ENCODE measurements at places on chromosomes 6 and 20.
A peak's percentile ranks its signal among the peaks of the same experiment; 100 is the strongest.

DNA sequence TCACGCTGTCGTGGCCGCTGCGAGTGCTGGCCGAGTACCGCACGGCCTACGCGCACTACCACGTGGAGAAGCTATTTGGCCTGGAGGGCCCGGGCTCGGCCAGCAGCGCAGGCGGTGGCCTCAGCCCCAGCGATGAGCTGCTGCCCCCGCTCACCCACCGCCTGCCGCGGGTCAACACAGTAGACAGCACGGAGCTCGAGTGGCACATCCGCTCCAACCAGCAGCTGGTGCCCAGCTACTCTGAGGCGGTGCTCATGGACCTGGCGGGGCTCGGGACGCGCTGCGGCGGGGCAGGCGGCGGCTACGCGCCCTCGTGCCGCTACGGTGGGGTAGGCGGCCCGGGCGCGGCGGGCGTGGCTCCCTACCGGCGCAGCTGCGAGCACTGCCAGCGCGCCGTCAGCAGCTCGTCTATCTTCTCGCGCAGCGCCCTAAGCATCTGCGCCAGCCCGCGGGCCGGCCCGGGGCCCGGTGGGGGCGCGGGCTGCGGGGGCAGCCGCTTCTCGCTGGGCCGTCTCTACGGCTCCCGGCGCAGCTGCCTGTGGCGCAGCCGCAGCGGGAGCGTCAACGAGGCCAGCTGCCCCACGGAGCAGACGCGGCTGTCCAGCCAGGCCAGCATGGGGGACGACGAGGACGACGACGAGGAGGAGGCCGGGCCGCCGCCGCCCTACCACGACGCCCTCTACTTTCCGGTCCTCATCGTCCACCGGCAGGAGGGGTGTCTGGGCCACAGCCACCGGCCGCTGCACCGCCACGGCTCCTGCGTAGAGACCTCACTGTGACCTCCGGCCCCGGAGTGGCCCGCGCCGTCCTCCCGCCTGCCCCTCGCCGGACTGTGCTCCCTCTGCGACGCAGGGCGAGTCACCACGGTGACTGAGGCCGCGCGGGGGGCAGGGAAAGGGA lies 5.7 kb downstream of the TMEM151B start:
- DNase-seq, result peak; percentile 44

DNA sequence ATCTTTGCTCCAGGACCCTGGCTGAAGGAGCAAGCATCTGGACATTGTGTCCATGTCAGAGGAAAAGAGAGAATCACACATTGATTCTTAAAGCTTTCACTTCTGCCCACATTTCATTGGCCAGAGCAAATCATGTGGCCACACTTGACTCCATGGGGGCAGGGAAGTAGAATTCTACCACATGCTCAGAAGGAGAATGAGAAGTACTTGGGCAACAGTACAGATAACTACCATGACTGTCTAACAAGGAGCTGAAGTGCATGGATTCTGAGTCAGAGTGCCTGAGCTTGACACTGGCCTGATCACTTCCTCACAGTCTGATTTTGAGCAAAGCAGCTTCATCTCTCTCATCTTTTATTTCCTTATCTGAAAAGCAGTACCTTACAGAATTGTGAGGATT lies 38.6 kb downstream of the GHRH start:
- no peak for DNase-seq

GRCh38 chr20:49786196-49786595 lies 26.4 kb upstream of the SLC9A8 start:
- DNase-seq, result no peak

GRCh38 chr6:167296293-167296690 lies 5.2 kb downstream of the UNC93A start:
- DNase-seq, result no peak

DNA sequence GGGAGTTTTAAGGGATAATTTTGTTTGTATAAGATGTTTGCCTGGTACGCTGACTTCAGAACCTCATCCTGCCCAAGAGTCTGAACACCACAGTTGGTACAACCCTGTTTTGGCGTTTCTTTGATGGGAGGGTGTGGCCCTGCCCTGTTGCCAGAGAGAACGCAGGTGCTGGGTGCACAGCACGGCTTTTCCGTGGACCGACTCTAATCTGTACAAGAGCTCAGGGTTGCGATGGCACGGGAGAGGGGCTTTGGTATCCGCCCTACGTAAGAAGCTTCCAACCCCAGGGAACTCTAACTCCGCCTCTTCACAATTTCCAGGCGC lies 1.3 kb downstream of the CYP24A1 start:
- DNase-seq, result no peak

GRCh38 chr6:1215023-1215422 lies 96.9 kb upstream of the FOXQ1 start:
- DNase-seq, result no peak

DNA sequence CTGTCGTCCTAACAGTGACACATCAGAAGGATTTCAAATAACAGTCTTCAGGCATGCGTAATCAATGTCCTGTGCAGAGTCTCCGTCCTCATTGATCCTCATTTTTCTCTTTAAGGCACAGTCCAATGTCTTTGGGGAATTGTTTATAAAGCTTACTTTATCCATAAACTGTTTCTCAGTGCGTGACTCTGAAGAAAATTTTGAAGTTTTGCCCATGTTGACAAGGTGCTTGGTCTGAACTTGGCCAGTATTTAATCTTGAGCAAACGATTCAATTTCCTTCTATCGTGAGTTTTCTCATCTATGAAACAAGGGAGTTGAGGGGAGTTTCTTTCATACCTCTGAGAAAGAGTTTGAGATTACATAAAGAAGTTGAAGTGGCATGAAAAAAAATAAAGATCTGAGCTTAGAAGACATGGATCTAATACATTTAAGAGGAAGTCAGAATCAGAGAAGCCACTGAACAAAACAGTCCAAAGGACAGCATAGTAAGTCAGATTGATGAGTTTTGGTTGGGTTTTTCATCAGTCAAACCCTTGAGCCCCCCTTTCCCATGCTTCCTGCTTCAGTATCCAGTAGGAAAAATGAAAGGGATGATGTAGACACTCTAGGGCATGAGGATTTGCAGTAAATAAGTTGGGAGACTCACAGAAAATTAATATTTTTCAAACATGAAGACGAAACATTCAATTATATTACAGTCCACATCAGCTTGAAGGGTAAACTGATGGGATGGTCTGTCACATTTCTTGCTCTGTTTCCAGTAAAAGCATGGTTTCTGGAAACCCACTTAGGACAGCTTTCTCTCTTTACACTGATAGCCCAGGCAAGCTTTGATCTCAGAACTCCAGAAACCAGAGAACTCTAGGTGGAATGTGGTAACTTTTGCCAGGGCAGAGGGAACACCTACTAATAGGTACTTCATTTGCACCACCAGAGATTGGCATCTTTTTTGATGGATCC lies 8.1 kb downstream of the EDN1 start:
- DNase-seq, result no peak

DNA sequence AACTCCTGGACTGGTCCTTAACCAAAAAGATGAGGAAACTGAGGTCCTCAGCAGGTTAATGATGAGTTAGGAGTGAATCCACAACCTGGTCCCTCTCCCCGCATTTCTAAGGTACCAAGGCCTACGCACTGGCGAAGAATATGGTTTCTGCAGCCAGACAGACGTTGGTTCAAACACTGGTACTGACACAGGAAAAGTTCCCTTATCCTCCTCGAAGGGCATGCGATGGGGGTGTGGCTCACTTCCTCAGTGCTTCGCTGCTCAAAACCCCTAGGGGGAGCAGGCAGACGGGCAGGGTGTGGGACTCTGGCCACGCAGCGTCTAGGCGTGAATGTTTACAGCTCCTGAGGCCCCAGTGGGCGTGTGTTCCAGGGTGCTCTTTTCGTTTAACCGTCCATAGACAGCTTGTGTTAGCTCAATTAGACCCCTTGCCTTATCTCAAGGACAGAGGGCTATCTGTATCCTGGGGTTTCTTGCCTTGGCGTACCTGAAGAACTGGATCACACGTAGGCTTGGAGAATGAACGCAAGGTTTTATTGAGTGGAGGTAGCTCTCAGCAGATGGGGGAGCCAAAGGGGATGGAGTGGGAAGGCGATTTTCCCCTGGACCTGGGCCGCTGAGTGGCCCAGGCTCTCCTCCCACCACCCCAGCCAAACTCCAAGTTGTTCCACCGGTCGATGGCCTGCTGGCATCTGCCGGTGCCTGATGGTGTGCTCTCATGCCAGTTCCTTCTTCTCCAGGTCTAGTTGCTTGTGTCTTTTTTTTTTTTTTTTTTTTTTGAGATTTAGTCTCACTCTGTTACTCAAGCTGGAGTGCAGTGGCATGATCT lies 31.8 kb upstream of the PTPN1 start:
- no peak for DNase-seq

Data from left hindlimb (tissue), 1 donor.